NCI-H446 (cell line): ENCODE measurements at places on chromosomes 4 and X.
A peak's percentile ranks its signal among the peaks of the same experiment; 100 is the strongest.

DNA sequence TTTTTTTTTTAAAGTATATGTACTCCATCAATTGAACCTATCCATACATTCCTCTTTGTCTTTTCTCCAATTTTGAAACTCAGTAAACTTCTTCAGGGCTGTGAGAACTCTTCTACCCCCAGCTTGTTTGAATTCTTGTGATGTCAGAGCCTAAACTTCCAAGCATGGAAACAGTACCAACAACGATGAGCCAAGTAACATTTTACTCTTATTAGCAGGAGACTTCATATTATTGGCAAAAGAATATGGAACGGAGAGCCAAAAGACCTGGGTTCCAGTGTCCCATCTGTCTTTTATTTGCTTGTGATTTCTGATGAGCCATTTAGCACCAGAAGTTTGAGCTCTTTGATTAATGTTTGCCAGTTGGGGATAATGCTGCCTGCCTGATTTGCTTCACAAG, 5.3 kb downstream of the DIAPH2 start:
- DNase-seq: peak; percentile 72

DNA sequence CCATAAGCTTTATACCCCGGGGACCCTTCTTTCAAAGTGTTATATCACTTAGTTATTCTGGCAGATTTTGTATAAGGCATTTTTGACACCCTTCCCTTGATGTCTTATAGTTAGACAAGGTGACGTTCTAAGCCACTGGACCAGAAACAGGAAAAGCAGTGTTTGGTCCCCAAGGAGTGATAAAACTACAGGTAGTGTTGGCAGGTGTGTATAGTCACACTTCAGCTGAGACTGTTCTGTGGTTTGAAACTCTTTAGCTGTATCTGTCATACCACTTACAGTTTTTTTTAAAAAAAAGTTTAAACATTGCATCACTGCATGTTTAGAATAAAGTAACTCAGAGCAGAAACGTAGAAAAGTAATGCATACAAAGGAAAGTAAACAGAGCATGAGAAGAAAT, 48.5 kb downstream of the TLL1 start:
- no peak for DNase-seq

GRCh38 chrX:7263330-7263729, 115.4 kb upstream of the PUDP start:
- no peak for DNase-seq

DNA sequence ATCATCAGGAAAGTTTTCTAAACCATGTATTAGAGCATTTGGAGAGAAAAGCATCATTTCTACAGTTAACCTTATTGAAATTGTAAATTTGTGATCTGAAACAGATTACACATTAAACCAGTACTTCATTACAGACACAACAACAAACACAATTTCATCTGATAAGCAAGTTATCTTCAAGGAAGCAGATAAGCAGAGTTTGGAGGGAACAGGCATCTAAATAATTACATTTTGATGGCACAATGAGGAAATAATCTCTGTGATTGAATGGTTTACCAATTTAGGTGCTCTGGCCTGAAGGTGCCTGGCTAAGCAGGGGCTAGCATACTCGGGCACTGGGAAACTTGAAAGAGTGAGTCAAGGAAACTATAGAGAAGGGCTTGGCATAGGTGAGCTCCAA, 619.8 kb downstream of the PACRGL start:
- no peak for DNase-seq

DNA sequence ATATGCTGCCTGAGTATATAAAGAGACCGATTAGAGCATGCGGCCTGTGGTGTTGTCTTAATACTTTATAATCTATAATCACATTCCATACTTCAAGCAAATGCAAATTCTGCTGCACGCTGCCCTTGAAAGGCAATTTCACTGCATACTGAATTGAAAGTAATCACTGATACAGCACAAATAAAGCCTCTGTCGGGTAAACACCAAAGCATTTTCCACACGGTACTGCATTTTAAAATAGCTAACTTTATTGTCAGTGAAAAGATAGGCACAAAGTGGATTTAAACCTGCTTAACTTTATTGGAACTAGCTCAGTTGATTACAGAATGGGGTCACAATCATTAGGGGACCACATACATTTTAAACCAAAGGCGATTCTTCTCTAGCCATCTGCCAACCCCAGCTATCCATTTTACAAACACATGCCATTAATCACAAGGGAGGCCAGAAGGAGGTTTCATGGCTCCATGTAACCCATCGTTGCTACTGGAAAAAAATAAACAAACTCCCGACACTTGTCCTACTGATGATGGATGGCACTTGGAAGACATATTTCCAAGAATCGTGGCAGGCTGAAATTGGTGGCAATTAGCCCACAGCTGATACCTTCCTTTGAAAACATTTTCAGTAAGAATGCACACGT, 65.9 kb downstream of the AMOT start:
- DNase-seq: no peak

DNA sequence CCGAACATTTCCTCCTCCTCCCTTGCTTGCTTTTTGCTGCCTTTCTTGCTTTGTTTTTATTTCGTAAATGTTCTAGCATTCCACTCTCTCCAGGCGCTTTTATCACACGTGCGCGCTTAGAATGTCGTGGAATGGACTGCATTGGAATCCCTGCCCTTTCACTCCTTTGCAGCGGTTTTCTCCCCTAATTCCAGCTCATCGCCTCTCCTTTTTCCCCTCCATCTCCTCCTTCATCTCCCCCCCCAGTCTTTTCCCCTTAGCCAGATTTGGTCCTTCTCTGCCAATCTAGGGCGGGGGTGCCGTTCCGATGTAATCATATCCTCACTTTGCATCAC, 579 bp downstream of the OGT start:
- no peak for DNase-seq

GRCh38 chr4:8176547-8177399, 18.2 kb upstream of the ABLIM2 start:
- DNase-seq: no peak

- DNase-seq: no peak
Measured at GRCh38 chr4:47432749-47433148, 30.8 kb downstream of the COMMD8 start.

GRCh38 chr4:5191831-5192230, 140.6 kb downstream of the STK32B start:
- DNase-seq: no peak

DNA sequence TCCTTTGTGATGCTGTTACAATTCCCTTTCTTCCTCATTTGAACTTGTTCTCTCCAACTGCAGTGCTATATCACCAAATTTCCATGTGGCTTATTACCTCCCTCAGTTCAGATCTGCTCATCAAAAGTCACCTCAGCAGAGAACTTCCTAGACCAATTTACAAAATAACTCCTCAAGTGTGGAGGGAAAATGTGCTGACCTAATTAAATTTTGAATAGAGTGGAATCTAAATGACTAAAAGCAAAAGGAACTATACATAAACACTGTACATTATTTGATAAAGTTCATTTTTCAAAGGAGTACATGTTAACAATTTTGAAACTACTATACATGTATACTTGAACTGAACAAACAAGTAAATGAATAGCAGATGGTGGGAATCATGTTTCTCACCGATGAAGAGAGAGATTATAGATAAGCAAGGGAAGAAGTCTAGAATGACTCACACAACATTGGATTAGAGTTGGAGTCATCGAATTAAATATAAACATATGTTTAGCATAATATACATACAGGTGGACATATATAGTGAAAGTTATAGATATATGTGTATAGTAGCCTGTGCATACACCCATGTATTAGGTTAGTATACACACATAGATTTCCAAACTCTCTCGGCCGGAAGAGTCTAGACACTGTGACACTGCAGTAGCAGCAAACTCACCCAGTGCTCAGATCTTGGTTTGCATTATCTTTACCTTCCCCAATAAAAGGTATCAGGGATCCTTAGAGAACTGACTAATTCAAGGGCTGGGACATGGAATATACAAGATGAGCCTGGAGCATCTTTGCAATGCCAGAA, 318.7 kb downstream of the PCDH18 start:
- DNase-seq: no peak

DNA sequence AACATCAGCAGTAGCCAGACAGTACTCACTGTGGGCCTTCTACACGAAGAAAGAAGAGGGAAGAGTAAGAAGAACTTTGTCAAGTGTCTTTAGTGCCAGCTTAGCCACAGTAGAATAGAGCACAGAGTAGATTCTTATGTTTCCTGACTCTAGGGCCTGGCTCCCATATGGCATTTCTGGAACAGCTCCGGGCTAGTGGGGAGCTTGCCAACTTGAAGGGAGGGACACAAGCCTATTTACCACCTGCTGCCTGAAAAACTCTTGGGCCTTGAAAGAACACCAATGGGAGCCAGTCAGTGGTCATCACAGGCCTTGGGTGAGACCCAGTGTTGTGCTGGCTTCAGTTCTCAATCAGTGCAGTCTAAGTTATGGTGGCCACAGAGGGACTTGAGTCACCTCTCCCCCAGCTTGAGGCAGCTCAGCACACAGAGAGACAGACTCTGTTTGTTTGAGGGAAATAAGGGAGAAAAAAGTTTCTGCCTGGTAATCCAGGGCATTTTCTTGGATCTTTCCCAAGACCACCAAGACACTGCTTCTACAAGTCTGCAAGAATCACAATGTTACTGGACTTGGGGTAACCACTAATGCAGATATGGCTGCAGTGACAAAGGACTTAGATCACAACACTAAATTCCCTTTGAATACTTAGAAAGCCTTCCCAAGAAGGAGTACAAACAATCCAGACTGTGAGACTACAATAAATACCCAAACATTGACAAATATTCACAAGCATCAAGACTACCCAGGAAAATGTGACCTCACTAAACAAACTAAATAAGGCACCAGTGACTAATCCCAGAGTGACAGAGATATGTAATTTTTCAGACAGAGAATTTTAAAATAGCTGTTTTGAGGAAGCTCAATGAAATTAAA, 261.0 kb upstream of the NDST3 start:
- peak; percentile 85 for DNase-seq

GRCh38 chr4:87650938-87651337, 858 bp downstream of the DMP1 start:
- no peak for DNase-seq

- no peak for DNase-seq
Measured at GRCh38 chrX:10157543-10157942, 768 bp downstream of the CLCN4 start.

GRCh38 chrX:78624426-78624825, 34.7 kb downstream of the RTL3 start:
- no peak for DNase-seq

DNA sequence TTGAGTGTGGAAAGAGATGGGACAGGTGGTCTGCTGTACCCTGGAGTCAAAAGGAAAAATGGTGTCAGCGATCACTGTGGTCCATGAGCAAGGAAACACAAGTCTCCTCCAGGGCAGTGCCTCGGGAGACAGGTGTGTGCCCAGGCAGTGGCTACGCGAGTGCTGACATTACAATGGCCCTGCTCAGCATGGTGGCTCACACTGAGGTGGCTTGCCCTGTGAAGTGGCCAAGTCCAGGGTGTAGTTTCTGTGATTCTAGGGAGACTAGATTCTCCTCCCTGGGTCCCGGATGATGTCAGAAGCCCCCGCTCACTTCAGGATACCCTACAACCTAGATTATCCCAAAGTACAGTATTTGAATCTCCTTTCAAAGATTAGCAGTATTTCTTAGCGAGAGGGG, 44.8 kb upstream of the TMEM150C start:
- no peak for DNase-seq

GRCh38 chrX:42695800-42696358, 82.1 kb downstream of the PPP1R2C start:
- DNase-seq: no peak

GRCh38 chrX:65576160-65576559, 41.6 kb upstream of the LAS1L start:
- DNase-seq: no peak
